BE2C (cell line): ENCODE measurements at places on chromosomes 7 and 10.

DNA sequence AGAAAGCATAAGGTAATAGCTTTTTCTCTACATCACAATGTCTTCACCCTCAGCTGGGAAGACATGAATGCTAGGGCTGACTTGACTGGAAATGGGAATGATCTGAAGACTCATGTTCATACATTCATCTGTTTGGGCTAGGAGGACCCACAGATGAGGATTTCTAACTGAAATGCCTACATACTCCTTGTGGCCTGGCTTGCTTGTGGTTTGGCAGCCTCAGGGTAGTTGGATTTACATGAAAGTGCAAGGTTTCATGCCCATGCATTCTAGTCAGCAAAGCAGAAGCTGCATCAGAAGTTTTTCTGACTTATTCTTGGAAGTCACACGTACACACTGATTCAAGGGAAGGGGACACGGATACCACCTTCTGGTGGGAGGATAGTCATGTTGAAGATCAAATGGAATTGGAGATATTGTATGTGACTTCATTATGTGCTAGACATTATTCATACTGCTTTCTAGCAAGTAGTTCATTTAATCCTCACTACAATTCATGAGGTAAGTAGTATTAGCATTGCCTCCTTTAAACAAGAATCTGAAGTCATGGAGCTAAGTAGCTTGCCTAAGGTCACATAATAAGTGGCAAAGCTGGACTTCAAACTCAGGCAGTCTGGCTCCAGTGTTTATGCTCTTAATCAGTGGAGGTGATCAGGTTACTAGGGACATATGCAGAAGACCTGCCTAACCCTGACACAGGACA lies 957.0 kb downstream of the LRMDA start:
- DNase-seq: no peak

DNA sequence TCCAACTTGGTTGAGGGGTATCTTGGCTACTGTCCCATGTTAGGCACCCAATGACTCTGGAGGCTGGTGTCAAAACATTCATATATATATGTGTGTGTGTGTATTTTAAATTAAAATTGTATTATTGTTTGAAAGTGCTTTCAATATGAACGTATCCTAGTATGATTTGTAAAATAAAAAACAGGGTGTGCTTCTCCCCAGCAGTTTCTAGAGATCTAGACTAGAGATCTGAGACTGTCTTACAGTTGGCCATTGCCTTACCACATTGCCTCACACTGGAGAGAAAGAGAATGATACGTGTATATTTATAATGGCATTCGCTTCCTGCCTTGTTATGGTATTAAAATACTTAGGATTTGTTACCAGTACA lies 1.2 kb downstream of the BAG3 start:
- DNase-seq: no peak

DNA sequence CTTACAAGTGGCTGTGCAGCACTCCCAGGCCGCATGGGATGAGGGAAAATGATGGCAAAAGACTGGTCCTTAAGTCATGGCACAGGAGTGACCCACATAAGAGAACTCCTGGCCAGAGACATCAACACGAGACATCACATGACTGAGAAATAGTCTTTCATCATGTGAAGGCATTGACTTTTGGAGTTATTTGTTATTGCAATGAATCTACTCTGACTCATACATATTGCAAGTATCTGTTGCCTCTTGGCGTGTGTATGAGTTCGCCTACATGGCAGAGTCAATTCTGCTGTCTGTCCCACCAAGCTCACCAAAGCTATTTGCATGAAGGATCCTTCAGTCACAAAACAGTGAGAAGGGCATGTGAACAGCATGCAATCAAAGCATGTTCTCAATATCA lies 59.7 kb upstream of the HABP2 start:
- DNase-seq: no peak

- DNase-seq: no peak
Measured at GRCh38 chr7:121953601-121954000, 80.6 kb downstream of the PTPRZ1 start.

GRCh38 chr10:133100706-133101415 lies 13.1 kb downstream of the ADGRA1 start:
- peak; percentile 27 for DNase-seq
